ENCODE measurements at places on chromosomes 5 and 9. TPM values are rescaled to one million over a fixed set of nuclear protein-coding genes. Genes with fewer than 3 reads are reported as not detected.

The ZFP37 gene
- 1.7 TPM for total RNA-seq

The GFI1B gene
- 0.17 TPM for total RNA-seq

The WASHC1 gene
- total RNA-seq, result 9.8 TPM

The LRSAM1 gene
- 10.0 TPM for total RNA-seq

The PPP2R2B gene
- 0.09 TPM for total RNA-seq

All from A549 treated with dexamethasone at 1 μM for 4 hours (cell line).